Foreskin keratinocyte (primary cell): ENCODE measurements at places on chromosomes 2 and 18.

DNA sequence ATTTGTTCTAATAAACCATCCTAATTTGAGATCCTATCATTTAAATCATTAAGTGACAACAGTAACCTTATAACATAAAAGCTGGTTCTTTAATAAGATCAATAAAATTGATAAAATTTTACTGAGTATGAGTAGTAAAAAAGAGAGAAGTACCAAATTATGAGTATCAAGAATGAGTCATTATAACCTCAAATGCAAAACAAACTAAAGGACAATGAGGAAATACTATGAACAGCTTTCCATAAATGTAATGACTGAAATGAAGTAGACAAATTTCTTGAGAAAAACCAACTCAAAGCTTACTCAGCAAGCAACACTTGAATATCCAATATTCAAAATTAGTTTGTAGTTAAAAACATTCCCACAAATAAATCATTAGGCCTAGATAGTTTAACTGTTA is 433.0 kb downstream of the ZEB2 start:
- DNase-seq: no peak

- DNase-seq: no peak
These were observed 6.2 kb upstream of the DNAJB2 start for GRCh38 chr2:219272995-219273394.

- peak; percentile 92 for DNase-seq
These were observed 139.2 kb downstream of the LAMA3 start for GRCh38 chr18:23828426-23828825.

GRCh38 chr2:168233726-168234406 is 13.5 kb downstream of the STK39 start:
- no peak for DNase-seq

DNA sequence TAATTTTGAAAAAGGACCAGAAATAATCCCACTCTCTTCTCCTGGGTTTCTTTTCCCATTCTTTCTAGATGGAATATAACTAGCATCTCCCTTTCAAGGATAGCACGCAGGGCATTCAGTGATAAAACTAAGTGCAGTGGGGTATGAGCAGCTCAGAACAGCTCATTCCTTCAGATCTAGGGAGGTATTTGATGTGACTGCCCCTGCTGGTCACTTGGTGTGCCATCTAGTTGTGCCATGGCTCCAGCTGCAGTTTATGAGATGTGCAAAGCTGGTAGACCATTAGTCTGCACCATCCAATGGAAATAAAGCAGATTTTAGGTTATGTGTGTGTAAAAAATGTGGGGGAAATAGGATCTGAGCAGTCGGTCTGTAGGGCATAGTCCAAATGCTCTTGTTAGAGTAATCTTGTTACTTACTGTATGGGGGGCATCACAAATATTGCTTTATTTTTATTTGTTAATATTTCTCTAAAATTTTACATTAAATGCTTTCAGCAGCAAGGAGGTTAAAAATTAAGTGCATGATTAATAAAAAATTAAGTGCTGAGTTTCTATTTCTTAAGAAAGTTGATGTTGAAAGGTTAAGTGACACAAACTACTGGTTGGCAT is 38.9 kb downstream of the CTAGE1 start:
- DNase-seq: peak; percentile 30

- DNase-seq: no peak
These were observed 22.7 kb upstream of the PDIA6 start for GRCh38 chr2:10835052-10835970.

DNA sequence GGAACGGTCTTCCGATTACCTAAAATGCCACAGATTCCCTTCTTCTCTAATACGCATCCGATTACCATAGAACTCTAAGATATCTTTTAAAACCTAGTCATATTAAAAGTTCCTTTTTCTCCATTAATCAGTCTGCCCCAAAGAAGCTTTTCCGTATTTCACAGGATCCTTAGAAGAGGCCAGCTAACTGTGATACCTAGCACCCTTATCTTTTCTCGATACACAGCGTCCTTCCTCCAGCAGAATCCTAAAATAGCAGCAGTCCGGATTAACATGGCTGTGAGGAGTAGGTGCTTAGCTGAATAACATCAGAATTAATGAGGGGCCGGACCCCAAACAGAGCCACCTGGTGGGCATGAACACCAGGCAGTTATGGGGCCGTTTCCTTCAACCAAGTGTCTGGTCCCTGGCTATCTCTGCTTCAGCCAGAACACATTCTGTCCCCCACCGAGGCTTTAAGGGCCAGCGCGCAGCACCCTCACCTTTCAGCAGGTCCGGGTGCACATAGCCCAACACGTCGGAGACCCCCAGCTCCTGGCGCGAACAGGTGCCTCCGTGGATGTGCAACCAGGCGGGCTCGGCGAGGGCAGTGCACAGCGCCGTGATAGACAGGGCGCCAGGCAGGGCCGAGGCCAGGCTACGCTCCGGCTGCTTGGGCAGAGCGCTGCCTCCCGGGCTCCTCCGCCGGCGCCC is 995 bp downstream of the TMEM127 start:
- DNase-seq: no peak

GRCh38 chr2:80080957-80081356 is 223.6 kb downstream of the LRRTM1 start:
- no peak for DNase-seq

DNA sequence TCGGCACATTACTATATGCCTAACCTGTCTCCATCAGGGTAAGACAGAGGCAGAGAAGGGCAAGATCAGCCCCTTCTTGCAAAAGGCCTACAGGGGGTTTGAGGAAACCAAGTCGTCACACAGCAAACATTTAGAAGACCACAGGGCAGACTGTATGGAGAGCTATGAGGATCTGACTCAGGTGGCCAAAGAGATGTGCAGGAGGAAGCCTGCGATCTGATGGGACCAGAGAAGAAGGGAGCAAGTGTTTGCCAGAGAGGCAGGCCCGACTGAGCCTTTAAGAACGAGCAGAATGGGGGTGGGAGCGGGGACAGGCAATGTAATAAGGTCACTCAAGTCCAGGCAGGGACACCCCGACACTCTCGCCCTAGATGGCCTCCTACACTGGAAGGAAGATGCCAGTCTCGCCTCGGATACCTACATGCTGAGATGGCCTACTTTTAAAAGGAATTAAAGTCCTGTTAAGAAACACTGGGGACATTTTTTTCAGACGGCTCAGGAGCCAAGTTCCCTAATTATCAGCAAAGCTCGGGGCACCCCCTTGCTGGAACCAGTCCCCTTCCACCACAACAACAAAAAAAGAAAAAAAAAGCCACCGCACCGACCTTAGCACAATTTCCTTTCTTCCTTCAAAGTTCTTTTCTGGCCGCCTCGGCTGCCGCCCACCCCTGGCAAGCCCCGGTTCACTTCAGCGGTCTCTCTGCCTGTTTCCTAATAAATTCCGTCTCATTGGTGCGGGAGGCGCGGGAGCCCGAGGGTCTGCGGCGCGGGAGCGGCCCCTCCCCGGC is 1.5 kb downstream of the SFXN5 start:
- no peak for DNase-seq

DNA sequence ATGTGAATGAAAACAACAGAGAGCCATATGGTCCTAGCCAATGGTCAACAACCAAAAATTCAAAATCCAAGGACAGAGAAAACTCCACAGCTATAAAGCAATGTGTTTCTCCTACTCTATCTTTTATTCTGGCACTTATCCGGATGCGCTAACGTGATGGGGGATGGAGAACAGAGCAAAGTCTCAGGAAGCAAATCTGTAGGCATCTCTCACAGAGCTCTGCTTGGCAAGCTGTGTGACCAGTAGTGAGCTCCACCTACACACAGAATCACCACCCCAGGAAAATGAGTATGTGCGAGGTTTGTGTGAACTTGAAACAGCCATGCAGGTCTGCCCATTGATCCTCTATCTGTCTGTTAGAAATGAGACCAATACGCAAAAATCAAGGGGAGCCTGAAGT is 584.3 kb downstream of the BCL11A start:
- DNase-seq: no peak

DNA sequence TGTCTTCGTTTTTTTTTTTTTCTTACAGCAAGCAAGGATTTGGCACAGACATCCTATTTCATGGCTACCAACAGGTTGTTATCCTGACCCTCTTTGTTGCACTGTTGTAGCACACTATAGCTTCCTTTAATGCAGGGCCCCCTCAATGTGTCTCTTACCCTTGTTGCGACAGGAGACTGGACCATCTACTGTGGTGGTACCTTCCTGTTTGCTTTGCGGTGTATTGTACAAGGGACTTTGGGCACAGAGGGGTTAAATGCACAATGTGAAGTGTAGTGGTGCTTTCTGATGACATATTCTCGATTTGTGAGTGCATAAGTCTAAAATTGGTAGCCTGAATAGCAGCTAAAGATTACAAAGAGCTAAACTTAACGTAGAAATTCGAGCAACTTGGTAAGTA is 27.5 kb downstream of the CCNT2 start:
- DNase-seq: no peak

DNA sequence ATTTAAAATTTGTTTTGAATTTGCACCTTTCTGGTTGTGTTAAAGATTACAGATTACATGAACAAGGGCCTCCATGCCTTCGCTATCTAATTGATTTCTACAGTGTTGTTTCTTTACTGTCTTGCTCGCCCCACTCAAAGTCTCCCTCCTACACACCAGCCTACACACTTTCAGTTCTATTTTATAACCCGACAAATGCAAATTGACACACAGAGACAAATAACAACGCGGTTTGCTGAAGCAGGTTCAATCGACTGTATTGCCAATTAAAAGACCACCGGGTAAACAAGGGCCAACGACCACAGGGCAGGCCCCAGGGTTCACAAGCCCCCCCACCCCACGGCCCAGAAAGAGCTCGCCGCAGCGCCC is 869 bp downstream of the STARD7 start:
- DNase-seq: no peak

GRCh38 chr2:137689549-137689948 is 274.7 kb upstream of the HNMT start:
- DNase-seq: no peak

- no peak for DNase-seq
These were observed 58.6 kb upstream of the ZFP36L2 start for GRCh38 chr2:43284967-43285366.

GRCh38 chr2:136137982-136138381 is 20.0 kb upstream of the CXCR4 start:
- DNase-seq: no peak

DNA sequence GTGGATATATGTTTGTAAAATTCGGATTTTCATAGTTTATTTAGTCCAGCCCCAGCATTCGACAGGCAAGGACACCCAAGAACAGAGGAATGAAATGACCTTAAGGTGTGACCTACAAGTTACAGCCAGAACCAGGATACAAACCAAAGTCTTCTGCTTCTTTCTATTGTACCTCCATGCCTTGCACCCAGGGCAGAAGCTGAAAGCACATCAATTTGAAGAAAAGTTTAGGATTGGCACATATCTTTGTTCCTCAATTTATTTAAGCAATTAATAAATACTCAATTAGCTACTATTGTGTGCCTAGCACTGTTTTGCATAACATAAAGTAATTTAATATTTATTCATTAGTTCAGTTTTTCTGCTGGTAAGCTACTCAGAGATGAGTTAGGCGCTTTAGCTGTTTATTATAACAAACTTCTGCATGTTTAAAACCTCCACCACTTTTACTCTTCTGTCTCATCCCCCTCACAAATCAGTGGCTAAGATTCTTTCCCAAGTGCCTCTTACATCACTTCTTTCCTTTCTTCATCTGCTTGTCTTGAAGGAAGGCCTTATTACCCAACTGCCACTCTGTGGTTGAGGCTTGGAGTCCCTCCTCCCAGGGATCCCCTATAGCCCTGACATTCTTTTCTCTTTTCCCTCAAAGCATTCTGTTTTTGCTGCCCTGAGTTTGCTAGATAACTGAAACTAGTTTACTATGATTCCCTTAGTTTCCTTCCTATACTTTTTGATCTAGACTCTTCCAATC is 37.1 kb upstream of the DARS1 start:
- DNase-seq: no peak

GRCh38 chr18:25661831-25662230 is 309.9 kb upstream of the ZNF521 start:
- no peak for DNase-seq

- peak; percentile 84 for DNase-seq
These were observed 122.6 kb upstream of the STK17B start for GRCh38 chr2:196293751-196294515.

DNA sequence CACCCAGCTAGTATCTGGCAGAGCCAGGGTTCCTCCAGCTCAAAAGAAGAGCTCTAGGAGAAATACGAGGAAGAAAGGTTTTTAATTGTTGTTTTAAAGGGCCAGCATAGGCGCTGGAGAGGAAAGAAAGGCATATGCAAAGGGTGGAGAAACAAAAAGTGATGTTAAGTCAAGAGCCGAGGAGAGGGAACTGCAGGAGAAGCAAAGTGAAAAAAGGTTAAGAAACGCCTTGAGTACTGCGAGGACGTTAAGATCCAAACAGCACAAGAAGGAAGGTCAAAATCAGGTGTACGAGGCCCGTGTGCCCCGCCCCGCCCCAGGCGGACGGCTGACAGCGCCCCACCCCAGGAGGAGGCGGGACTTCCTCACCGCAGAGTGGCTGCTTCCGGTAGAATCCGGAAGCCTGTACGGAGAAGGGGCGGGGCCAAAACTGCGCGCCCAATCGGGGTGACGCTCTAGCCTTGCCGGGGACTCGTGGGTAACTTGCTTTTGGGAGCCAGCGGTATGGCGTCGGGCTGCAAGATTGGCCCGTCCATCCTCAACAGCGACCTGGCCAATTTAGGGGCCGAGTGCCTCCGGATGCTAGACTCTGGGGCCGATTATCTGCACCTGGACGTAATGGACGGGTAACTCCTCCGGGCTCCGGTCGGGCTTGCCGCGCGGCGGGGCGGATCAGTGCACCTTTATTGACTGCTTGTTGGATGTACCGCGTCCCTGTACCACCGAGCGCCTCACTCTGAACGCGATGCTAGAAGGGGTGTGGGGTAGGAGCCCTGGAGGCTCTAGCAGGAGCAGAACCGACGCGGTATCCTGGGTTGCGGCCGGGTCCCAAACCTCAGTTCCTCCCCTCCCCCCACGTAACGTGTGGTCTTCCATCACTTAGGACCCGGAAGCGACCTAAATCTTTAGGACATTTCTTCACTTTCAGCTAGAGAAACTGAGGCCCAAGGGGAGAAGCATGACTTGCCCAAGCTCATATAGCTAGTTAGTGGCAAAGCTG is at the start of gene RPE:
TSS of gene RPE (plus strand) at position 481 of the 1,000 bp plus-strand sequence. CDS start at position 505, 24 bp downstream.
- peak; percentile 86 for DNase-seq

DNA sequence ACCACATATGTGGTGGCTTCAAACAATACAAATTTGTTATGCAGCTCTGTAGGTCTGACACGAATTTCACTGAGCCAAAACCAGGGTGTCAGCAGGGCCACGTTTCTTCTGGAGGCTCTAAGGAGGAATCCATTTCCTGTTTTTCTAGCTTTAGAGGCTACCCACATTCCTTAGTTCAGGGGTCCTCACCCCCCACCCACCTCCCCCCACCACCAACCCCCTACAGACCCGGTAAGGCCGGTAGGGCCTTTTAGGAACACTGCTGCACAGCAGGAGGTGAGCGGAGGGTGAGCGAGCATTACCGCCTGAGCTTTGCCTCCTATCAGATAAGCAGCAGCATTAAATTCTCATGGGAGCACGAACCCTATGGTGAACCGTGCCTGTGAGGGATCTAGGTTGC is 10.6 kb upstream of the SLC39A10 start:
- no peak for DNase-seq

GRCh38 chr18:7164323-7165004 is 46.9 kb upstream of the LAMA1 start:
- DNase-seq: peak; percentile 12
